ENCODE measurements at places on chromosomes 2 and 18.

DNA sequence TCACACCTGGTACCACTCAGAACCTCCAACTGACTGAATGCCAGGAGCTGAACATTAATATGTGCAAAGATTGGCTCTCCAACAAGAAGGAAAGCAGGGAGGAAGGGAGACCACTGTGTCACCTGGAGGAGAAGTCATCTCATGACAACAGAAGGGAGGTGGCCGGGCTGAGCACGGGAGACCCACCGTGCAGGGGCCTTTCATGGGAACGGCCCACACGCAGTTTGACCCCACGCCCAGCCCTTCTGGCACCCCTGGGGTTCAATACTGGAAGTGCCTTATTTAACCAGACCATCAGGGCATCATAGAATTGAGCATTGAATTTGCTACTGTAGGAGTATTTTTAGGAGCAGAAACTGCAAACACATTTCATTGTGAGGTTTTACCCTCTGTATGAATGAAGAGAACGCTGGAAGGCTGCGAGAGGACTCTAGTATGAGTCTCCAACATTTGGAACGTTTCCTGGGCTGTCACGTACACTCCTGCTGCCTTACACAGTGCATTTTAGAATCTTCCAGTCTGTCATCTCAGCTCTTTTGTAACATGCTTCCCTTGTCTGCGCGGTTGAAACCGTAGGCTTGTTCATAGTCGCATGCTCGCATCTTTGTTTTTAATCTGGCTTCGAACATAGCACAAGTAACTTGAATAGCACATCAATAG is 132.1 kb downstream of the NFATC1 start:
- no peak for DNase-seq

DNA sequence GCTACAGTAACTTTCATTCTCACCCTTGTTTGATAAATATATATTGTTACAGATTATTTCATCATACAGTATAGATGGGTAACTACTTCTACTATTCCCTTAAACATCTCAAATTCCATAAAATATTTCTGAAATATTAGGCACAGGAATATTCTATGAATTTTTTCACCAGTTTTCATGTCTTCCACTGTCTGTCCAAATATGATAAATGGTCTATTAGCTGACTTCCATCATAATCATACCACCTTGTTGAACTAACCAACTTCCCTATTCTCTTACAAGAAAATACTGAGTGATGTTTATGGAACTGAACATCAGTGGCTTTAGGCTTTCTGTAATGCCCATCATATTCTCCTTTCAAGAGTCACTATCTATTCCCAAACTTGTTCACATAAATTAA is 82.4 kb downstream of the TRAPPC8 start:
- DNase-seq, result peak; percentile 12

DNA sequence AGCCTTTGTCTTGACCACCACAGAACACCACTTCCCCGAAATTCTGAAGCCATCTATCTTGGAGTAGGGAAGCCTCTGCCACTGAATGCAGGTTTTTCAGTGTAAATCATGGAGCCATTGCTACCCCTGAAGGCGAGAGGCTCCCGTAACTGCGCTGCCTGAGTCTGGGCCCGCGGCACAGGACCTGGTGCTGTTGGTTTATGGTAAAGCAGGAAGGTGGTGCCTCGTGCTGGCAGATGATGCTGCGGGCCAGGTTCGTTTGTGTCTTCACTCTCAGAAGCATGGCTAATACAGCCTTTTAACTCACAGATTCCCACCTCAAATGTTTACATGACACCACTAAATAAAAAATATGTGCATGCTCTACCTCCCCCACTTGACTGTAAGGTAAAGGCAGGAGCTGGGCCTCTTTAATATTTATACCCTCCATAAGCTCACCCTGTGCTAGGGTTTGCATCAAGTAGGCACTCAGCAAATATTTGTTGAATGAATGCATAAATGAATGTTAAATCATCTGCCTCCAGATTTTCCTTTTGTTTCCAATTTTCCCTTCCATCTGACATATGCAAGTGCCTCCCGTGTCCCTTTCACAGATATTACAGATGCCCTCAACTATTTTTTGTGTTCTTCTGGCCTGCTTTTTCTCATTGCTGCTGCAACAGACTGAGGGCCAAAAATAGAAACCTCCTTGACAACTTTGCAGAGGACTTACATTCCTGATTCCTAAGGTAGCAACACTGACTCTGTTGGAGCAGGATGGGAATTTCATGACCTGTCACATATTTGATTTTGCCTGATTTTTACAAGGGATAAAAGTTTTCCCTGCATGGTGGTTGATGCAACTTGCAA is 83.5 kb upstream of the CPO start:
- no peak for DNase-seq

DNA sequence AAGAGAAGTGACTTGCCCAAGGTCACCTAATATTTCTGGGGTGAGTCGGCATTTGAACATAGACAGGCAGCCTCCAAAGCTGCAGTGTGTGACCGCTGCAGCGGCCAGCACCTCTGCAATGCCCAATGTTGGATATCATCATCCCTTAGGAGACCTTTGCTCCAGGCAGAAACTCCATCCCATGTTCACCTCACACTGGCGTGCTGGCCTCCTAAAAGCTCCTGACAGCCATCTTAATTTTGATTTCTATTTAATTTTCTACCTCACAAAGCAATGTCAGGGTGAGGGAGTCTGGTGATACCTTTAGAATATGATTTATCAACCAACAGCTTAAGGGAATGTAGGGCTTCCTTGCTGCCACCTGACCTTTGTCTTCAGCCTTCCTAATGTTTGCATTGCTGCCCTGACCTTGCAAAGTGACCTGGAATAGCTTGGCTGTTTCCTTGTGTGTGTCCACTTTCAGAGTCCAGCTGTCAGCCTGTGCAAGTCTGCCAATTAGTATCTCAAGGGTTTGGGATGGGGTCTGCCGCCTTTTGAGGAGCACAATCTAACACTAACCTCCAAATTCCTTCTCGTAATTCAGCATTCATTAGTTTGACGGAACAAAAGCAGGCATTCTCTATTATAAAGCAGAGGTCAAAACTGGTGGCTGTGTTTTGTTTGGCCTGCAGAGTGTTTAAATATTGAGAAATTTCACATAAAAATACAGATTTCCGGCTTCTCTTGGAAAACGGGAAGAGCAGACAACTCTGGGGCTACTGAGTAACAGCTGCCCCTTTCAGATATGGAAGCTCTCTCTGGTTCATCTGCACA is 127.6 kb downstream of the PLEKHM3 start:
- DNase-seq, result no peak

GRCh38 chr2:76019128-76019527 is 308.4 kb upstream of the GCFC2 start:
- no peak for DNase-seq

DNA sequence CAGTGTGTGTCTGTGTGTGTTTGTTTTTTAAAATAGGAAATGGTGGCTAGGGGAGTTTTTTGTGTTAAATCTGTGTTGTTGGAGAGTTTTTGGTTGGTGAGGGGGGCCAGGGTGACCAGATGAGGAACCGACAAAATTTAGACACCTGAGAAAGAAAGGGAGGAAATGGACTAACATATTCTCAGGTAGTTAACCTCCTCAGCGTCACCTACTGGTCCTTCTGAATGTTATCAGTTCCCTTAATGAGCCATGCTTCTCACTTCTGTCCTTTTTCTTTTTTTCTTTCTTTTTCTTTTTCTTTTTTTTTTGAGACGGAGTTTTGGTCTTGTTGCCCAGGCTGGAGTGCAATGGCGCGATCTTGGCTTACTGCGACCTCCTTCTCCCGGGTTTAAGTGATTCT is 107.0 kb downstream of the FMNL2 start:
- no peak for DNase-seq

GRCh38 chr2:85288244-85288725 is 39.5 kb downstream of the TGOLN2 start:
- DNase-seq, result no peak

GRCh38 chr18:48673853-48674721 is 135.3 kb downstream of the CTIF start:
- no peak for DNase-seq

DNA sequence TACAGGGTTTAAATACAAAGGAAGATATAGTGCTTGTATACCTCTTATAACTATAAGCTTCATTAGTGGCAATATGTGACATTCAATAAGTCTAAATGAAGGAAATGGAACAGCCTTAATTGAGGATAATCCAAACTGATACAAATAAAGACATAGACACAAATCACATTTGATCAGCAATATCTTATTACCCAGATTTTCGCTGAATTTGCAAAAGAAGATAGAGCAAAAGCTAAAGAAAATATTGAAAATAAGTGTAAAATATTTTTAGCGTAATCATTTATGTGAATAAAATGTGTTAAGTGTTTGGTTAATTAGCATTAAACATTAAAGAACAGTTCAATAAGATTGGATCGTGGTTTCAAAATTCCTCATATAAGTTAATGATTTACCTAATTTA is 51.2 kb downstream of the CCDC148 start:
- no peak for DNase-seq

GRCh38 chr2:186099826-186100225 is 361.2 kb downstream of the FSIP2 start:
- no peak for DNase-seq

DNA sequence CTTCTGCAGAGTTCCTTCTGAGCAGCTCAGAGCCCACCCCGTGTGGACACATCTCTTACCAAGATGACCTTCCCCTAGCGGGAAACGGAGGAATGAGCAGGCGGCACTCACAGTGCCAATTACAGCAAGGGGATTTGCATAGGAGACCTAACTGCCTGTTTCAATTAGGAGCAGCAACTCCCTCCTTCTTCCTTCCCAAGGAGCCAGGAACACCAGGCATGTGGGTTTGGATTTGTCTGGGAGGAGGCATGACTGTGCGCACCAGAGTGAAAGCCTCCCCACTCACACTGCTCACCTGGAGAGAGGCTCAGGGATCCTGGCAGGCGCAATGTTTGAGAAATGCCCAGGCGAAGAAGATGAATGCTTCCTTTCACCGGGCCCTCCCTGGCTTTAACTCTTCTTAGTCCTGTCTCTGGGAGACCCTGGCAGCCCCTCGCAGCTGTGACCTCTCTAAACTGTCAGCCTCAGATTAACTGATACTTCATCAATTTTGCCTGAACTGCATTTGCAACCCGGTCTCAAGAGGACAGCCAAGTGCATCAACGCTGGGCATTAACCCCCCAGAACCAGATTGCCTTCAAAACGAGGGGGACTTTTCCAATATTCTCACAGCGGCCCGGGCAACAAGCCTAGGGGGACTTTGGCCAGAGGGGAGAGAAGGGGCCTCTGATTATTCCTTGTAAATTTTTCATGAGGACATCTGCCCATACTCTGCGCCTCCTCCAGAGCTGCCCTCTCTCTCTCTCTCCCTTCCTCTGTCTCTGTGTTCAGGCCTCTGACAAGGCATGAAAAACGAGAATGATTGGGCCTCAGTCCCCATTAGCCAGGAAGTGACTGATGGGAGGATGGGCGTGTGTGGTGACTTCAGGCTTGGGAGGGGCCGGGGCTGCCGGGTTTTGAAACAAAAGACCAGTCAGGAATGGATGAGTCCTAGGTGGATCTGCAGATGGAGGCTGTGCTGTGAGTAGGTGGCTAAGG is 93.8 kb downstream of the CMPK2 start:
- no peak for DNase-seq

GRCh38 chr18:10895976-10896375 is 253.4 kb downstream of the PIEZO2 start:
- DNase-seq, result no peak

- DNase-seq, result no peak
These were observed 13.6 kb downstream of the NDUFS1 start for GRCh38 chr2:206145665-206146064.

- DNase-seq, result no peak
These were observed 396.8 kb upstream of the CELF4 start for GRCh38 chr18:37962316-37962966.

GRCh38 chr2:9995059-9995458 is 43.6 kb downstream of the GRHL1 start:
- DNase-seq, result no peak

- DNase-seq, result no peak
These were observed 122.8 kb upstream of the RMDN2 start for GRCh38 chr2:37802211-37802752.

- no peak for DNase-seq
These were observed 119.2 kb upstream of the FHL2 start for GRCh38 chr2:105517814-105518705.

DNA sequence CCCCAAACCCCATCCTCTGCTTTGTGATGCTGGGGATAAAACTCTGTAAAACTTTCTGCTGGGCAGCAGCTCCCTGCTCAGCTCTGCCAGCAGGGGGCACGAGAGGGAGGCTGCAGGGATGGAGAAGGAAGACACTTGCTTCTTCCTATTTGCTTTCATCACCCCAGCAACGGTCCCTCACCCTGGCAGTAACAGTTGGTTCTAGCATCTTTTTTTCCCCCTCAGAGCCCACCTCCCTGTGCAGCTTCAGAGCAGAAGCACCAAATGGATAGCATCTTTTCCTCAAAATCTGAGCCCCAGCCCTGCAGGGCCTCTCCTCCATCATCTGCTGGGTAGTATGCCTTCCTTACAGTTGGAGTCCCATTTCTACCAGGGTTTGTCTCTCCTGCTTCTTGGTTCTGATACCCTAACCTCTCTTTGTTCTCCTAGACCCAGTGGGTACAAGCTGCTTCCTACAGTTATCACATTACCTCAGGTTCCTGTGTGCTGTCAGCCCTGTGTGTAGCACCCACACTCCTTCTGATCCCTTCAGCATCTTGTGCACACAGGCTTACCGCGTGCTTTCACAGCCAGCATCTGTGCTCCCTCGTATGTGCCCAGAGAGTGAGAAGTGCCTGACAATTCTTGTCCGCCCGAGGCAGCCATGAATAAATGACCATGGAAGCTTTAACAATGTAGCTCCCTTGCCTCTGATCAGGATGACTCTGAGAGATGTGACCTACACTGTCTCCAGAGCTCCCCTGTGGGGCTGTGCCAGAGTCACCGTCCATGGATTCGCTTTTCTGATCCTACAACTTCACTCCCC is 14.5 kb downstream of the CKAP2L start:
- peak; percentile 91 for DNase-seq

DNA sequence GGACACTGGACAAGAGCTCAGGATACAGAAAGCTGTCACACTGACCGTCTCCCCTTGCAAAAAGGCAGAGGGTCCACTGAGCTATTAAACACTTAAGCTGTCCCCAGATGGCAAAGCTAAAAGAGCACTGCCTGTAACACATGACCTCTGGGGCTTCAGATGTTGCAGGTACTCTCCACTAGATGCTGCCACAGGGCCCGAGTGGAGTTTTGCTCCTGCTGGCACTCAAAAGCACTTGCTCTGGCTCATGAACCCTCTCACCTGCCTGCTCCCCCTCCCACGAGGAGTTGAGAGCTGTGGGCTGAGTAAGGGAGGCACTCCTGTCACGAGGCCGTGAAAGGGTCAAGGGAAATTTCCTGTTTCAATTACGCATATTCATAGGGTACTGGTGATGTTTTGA is 227.9 kb downstream of the PRKCE start:
- DNase-seq, result no peak

- DNase-seq, result no peak
These were observed 16.3 kb downstream of the DYSF start for GRCh38 chr2:71469403-71470398.

- DNase-seq, result no peak
These were observed 4.1 kb upstream of the KLHL30 start for GRCh38 chr2:238134393-238134785.

Data from KBM-7 (cell line).